ENCODE measurements at places on chromosomes 12 and 14.

GRCh38 chr14:47120645-47121044, 469.1 kb upstream of the RPL10L start:
- no peak for DNase-seq

GRCh38 chr14:38107216-38107631, 100.5 kb upstream of the SSTR1 start:
- DNase-seq: no peak

- DNase-seq: no peak
Measured at GRCh38 chr14:35932136-35932535, 106.0 kb downstream of the BRMS1L start.

GRCh38 chr14:54593860-54594259, 26.9 kb downstream of the SAMD4A start:
- DNase-seq: no peak

DNA sequence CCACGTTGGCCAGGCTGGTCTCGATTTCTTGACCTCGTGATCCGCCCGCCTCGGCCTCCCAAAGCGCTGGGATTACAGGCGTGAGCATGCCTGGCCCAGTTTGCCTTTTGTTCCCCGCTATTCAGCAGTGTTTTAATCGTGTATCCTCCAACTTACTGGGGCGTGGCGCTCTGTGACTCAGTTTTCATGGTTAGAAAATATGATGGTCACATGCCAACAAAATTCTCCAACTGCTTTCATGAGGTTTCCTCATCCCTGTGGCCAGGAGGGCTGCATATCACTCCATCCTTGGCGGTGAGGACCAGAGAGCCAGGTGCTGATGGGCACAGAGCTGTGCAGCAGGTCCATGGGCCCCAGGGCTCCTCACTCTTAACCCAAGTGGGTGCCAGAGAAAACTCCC, 33.0 kb upstream of the PRMT8 start:
- no peak for DNase-seq

DNA sequence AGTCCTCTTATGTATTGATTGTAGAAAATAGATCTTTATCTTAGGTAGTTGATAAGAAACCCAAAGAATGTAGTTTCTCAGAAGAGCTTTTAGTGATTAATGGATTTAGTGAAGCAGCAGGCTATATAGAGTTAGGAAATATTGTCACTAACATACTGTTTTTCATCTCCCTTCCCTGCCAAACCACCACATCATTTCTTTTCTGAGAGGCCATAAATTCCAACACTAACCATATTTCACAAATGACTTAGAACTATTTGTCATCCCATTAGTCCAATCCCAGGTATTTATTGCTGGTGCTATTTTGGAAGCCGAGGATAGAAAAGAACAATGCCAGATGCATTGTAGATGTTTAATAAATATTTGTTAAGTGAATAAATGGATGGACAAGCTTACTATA, 185.7 kb downstream of the KICS2 start:
- no peak for DNase-seq

- no peak for DNase-seq
Measured at GRCh38 chr12:8818526-8818925, 3.9 kb upstream of the A2ML1 start.

DNA sequence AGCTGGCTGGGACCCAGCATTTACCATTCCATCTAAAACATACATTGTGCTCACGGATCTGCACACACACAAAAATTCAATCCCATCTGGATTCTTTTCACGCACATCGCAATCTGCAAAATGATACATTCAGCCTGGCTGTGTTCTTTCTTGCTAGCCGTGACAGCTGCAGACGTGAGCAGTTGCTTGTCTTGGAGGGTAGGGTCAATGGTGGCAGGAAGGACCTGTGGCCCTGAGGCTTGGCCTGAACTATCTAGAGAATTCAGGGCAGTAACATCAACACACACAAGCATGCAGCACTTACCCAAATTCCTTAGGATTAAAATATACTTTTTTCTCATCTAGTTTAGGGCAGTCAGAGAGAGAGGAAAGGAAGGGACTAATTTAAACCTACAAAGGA, 72.0 kb downstream of the DICER1 start:
- no peak for DNase-seq

Measured in ureter (tissue), 1 donor.